Fibroblast of skin of left quadriceps (primary cell): ENCODE measurements at places on chromosomes 6 and 20.

DNA sequence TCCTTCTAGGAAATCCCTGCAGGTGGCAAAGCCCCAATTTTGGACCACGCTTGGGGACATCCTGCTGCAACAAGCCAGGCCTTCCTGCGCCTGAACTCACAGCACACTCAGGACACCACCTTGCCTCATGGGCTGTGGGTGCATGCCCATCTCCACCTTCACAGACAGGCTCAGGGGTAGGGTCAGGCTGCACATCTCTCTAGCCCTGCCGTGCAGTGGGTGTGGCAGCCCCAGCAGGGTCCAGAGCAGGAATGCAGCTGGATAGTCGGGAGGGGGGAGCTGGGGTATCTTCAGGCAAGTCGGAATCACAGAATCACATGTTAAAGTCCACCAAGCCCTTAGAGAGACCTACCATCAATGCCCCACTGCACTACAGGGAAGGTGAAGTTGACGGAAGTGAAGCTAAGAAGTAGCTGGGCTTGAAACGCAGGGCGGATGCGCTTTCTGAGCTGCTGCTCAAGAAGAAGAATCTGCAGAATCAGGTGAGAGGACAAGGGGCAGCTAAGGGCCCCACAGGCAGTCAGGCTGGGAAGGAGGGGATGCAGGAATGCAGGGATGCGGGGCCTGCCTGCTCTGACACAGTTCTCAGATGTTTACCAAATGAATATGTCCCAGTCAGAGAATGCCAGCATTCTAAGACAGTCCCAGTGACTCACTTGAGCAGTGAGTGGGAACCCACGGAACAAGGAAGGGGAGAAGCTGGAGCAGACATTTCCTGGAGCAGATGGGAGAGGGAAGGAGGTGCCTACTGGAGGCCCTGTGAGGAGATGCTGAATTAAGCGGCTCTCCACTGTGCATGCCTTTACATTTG, 11.3 kb downstream of the SERPINB6 start:
- DNase-seq: peak; percentile 53

DNA sequence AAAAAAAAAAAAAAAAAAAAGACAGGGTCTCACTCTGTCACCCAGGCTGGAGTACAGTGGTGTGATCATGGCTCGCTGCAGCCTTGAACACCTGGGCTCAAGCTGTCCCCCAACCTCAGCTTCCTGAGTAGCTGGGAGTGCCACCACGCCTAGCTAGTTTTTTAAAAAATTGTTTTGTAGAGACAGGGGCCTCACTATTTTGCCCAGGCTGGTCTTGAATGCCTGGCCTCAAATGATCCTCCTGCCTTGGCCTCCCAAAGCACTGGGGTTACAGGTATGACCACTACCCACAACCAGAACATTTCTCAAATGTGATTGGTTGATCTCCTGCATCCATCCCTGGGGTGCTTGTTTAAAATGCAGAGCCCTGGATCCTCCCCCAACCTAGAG, 5.6 kb upstream of the RBCK1 start:
- DNase-seq: no peak

GRCh38 chr6:134564705-134565104, 246.8 kb upstream of the SGK1 start:
- no peak for DNase-seq

- DNase-seq: no peak
These were observed 167.4 kb downstream of the QRSL1 start for GRCh38 chr6:106796781-106797180.

DNA sequence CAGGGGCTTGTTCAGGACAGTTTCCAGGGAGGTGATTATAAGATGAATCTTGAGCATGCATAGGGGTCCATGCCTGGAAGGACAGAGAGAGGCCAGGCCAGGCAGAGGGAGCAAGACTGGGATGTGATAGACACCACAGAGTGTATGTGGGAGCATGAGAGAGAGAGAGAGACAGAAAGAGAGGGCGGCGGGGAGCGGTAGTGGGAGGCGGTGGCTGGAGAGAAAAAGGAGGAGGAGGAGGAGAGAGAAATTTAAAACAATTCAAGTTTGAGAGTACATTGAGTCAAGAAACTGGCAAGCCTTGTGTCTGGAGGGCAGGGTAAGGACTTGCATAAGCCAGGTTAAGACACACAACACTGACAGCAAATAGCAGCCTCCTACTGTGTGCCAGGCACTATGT, 162.9 kb upstream of the HDAC2 start:
- no peak for DNase-seq
